Activated CD4-positive, alpha-beta T cell treated with anti-CD3 and anti-CD28 coated beads, Interleukin-2, amount 50 U/mL, for 24 hours (primary cell): ENCODE measurements at places on chromosomes 1 and 21.
A peak's percentile ranks its signal among the peaks of the same experiment; 100 is the strongest.

DNA sequence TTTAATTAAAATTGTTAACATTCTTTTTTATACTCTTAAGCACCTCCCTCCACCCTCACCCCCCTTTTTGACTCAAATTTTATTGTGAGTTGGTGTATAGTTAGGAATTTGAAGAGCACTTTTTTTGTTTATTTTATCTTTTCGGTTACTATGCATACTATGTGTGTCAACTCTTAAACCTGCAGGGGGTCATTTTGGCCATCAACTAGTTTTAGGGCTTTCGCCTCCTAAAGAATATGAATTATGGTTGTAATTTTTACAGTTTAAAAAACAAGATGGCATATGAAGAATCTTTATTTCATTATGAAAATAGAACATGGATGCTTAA, 9.7 kb downstream of the BACH1 start:
- no peak for DNase-seq

- no peak for DNase-seq
Measured at GRCh38 chr1:6010554-6010953, 18.3 kb upstream of the NPHP4 start.

GRCh38 chr1:230231774-230232145, 164.7 kb downstream of the GALNT2 start:
- DNase-seq = no peak

DNA sequence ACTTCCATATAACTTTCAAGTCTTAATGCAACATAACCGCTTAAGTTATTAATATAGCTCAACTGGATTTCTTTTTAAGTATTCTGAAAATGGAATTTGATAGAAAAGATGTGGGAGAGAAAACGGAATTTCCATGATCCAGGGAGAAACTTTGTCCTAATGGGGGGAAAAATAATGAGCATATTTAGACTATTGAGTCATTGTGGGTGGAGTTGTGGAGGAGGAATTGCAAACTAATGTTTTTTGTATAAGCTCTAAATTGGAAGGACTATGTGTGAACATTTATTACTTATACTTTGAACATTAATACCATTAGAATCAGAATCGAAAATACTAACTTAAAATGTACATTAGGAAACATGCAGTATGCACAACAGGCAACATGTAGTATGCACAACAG, 159.9 kb upstream of the NEGR1 start:
- DNase-seq = no peak

DNA sequence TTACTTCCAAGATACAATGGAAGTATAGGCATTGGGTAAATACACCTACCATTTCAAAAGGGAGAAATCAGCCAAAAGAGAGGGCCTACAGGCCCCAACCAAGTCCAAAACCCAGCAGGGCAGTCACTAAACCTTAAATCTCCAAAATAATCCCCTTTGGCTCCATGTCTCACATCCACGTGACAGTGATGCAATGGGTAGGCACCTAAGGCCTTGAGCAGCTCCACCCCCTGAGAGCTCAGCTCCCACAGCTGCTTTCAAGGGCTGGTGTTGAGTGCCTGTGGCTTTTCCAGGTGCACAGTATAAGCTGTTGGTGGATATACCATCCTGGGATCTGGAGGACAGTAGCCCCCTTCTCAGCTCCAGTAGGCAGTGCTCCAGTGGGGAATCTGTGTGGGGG, 72.5 kb downstream of the UROD start:
- no peak for DNase-seq

GRCh38 chr1:151147132-151147503, 687 bp upstream of the SEMA6C start:
- no peak for DNase-seq

DNA sequence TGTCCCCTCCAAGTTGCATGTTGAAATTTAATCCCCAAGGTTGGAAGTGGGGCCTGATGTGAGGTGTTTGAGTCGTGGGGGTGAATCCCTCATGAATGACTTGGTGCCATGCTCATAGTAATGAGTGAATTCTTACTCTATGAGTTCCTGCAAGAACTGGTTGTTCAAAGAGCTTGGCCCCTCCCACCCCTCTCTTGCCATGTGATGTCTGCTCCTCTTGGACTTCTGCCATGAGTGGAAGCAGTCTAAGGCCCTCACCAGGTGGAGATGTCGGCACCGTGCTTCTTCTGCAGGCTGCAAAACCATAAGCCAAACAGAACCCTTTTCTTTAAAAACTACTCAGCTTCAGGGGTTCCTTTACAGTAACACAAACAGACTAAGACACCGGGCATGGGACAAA, 14.3 kb downstream of the G0S2 start:
- DNase-seq = no peak

GRCh38 chr1:75129660-75129982, 4.6 kb upstream of the LHX8 start:
- DNase-seq = no peak

GRCh38 chr21:37531431-37531932, 164.9 kb downstream of the DYRK1A start:
- no peak for DNase-seq

- no peak for DNase-seq
Measured at GRCh38 chr1:219432191-219432606, 180.7 kb downstream of the ZC3H11B start.

DNA sequence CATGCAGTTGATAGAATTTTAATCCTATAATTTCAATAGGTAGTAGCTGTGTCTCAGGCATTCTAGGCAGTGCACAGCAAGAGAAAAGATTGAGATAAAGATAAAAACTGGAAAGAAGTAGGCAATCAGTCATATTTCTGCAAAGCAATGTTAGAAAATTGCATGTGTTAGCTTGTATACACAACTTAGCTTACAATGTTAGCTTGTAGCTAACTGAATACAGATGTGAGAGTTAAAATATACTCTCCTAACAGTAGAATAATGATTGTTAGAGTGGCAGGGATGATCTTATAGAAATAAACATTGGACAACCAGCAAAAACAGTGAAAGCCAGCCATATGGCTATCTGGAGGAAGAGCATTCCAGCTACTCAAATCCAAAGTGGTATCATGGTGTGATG, 29.0 kb downstream of the PTPRC start:
- no peak for DNase-seq

DNA sequence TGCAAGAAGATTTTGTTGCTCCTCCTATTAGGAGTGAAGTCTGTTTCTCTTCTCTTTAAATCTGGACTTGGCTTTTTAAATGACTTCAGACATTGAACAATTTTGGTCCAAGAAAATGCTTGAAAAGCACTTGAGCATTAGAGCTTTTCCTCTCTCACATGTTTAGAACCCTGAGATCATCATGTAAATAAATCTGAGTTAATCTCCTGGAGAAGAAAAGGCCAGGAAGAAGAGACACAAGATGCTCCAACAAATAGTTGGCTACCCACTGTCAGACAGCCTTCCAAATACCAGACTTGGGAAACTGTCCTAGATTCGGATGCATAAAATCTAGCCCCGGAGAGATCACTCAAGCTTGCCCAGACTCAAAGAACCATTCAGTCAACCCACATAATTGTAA, 1353.1 kb upstream of the ADGRL4 start:
- no peak for DNase-seq

- no peak for DNase-seq
Measured at GRCh38 chr1:115301438-115302020, 36.5 kb downstream of the NGF start.

GRCh38 chr1:115761601-115762302, 6.8 kb downstream of the CASQ2 start:
- no peak for DNase-seq

DNA sequence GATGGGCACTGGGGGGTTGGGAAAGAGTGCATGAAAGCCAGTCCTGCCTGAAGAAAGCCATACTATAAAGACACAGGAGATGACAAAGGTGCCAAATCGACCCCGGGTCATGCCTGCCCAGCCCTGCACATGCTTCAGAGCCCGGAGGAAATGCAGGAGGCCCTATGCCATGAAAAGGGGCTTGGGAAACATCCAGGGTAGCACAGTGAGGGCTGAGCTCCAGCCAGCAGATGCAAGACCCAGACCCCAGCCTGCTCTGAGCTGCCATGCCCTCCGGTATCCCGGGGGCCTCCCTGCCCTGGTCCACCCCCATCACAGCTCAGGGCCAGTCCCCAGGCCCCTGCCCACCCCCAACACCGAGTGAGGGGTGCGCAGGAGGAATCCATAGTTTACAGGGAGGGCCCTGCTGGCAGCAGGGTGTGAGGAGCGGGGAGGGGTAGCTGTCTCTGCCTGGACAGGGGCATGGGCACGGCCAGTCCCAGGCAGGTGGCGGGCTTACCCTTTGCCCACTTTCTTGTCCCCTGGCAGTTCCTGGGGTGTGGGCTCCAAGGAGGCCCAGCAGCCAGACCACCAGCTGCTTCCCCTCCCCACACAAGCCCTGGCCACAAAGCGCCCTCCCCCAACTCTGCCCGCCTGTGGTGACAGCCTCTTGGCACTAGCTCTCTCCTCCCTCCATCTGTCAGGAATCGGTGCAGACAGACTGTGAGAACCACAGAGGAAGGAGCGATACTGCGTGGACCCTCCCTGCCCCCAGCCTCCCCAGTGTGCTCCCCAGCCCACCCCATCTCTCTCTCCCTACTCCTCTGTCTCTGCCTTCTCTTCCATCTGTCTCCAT, 16.8 kb downstream of the LRP8 start:
- no peak for DNase-seq

GRCh38 chr1:204830747-204831146, 39.9 kb upstream of the NFASC start:
- no peak for DNase-seq

DNA sequence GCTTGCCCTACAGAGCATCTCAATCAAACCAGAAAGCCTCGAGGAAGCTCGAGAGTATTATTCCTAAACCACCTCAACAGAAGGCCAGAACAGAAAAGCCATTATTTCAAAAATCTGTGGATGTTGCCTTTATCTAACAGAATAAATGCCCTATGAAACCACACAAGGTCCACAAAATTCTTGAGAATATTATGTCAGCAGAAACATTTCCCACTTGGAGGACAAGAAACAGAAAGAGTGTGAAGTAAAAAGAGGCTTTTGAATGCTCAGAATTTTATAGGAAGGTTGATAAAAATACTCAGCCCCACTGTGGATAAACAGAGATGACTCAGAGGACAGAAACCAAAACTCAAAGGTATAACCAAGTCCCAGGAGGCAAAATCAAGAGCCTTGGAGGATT, 146.4 kb upstream of the LRRC7 start:
- DNase-seq = no peak

GRCh38 chr1:119101563-119101962, 38.9 kb downstream of the WARS2 start:
- DNase-seq = no peak

GRCh38 chr1:205049479-205049878, 6.5 kb downstream of the CNTN2 start:
- no peak for DNase-seq

DNA sequence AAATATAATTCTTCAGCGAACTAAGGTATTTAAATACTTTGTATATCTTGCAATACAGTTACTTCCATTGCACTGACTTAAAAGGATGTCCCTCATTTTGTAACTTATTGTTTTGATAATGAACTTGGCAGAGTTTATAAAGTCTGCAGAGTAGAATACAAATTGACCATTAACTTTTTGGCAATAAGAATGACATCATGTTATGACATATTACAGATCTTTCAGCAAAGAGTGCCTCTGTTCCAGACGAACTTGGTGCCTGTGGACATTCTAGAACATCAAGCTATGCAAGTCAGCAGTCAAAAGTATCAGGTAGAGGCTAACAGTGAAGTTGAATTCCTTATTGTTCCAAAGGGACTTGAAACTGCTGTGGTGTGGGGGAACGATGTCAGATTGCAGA, 32.9 kb downstream of the HENMT1 start:
- DNase-seq = no peak

- DNase-seq = no peak
Measured at GRCh38 chr1:52158218-52158617, 16.3 kb downstream of the ZFYVE9 start.

- no peak for DNase-seq
Measured at GRCh38 chr1:206606867-206607266, 5.4 kb downstream of the EIF2D start.

- DNase-seq = no peak
Measured at GRCh38 chr1:159201642-159202041, 3.0 kb upstream of the ACKR1 start.

- DNase-seq = no peak
Measured at GRCh38 chr1:65198096-65198495, 50.1 kb downstream of the AK4 start.

DNA sequence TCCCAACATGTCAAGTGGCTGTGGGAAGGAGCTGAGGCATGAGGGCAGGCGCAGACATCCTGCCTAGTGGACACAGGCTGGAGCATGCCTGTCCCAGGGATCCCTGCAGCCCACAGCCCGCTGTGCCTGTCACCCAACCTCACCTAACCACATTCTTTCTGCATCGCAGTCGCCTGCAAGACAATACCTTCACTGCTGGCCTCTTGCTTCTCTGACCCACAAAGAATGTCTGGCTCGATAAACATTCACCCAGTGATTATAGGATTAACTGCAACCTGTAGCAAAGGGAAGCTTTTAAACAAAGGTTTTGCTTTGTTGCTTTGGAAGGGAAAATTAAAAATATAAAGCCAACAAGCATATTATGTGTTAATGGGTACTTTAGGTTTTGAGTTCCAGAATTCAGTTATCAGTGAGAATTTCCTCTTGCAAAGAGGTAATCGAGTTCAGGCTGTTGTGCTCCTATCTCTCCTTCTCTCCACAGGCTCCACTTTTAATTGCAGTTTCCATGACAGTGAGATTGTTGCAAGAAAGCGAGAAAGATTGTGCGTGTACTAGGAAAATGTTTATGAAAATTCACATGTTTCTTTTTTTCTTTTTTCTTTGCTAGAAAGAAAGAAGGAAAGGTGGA, 40.0 kb upstream of the ZNF648 start:
- no peak for DNase-seq

- DNase-seq = no peak
Measured at GRCh38 chr21:25691976-25692375, 42.7 kb downstream of the ATP5PF start.

GRCh38 chr1:199551967-199552565, 475.4 kb upstream of the NR5A2 start:
- peak; percentile 21 for DNase-seq

GRCh38 chr1:30809514-30810263, 52.1 kb upstream of the LAPTM5 start:
- DNase-seq = no peak

- DNase-seq = no peak
Measured at GRCh38 chr1:211715971-211716370, 40.5 kb upstream of the NEK2 start.

- DNase-seq = no peak
Measured at GRCh38 chr1:52665006-52665941, 32.3 kb downstream of the SHISAL2A start.

DNA sequence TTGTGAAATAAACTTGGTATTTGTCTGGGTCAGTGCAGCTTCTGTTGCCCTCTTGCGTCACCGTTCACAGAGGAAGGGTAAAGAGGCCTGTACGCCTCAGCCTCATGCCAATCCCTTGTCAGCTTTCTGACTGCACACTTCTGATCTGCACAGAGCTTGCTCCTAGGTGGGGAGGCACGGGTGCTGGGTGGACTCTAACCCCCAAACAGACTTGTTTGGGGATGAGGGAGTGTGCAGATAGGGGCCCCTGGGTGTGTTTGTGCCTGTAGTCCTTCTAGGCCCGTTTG, 803 bp upstream of the B4GALT2 start:
- DNase-seq = no peak
